Stimulated activated CD8-positive, alpha-beta memory T cell treated with anti-CD3 and anti-CD28 coated beads, Interleukin-7, amount 100 ng/mL, for 1 hour (primary cell): ENCODE measurements at places on chromosomes 1 and 21.

- no peak for DNase-seq
Observed at GRCh38 chr1:56125316-56125715, 454.0 kb downstream of the PLPP3 start.

- no peak for DNase-seq
Observed at GRCh38 chr1:54596756-54597155, 26.6 kb downstream of the FAM151A start.

DNA sequence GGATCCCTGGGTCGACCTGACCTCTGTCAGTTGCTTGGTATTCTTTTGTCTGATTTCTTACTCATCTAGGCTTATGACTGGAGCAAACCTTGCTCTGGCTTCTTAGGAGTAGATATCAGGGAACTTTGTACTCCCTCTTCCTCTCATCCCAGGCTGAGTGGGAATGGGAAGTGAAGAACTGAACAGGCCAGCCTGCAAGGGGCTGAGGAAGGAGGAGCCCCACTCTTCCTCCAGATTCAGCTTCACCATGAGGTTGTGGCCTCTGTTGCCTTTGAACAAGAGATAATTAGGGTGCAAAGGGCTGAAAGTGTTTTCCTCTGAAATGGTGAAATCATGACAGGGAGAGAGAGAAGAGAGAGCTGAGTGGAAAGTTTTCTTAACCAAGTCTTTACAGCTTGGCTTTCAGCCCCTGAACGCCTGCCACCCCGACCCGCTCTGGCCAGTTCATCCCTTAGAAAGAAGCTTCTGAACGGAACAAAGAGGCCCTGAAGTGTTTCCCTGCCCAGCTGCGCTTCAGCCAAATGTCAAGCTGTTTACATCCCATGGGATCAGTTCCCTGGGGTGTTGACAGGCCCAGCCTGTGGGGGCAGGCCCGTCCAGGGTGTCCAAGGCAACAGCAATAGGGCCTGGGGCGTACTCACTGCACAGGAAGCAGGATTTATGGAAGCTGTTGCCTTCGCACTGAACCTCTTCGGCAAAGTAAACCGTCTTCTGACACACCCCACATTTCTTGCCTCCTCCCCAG is 11.2 kb downstream of the CSRP1 start:
- no peak for DNase-seq

GRCh38 chr21:44535963-44536362 is 4.0 kb downstream of the KRTAP10-1 start:
- no peak for DNase-seq

GRCh38 chr1:65001231-65001792 is 35.0 kb upstream of the JAK1 start:
- DNase-seq: peak; percentile 45

DNA sequence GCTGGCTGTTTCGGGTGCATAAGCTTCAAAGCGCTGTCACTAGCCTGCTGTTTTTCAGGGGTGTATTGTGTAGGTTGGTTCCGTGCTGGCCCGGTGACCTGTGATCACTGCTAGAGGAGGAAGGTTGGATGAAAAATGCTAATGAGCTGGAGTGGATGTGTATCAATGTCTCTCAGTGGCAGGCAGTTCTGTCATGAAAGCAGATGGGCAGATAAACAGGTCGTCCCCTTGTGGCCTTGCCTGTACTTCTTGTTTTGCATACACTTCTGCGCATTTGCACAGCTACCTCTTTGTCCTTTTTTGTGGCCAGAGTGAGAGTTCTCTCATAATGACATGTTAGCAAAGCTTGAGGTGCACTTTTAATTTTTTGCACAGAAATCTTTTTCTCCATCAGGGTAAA is 2.9 kb downstream of the SELENON start:
- no peak for DNase-seq

- no peak for DNase-seq
Observed at GRCh38 chr1:161420763-161421455, 53.2 kb upstream of the CFAP126 start.

- DNase-seq: no peak
Observed at GRCh38 chr1:245879091-245879490, 628.0 kb downstream of the SMYD3 start.
